Fibroblast of the aortic adventitia (primary cell): ENCODE measurements at places on chromosomes 3 and 15. TPM values are rescaled to one million over a fixed set of nuclear protein-coding genes. Genes with fewer than 3 reads are reported as not detected.

NR1I2 gene
- total RNA-seq, result 0.27 TPM in 1 of 2 replicates, not detected in the other

FES gene
- 19.0 and 23.1 TPM in 2 replicates for total RNA-seq

PIGZ gene
- total RNA-seq, result 1.9 and 19.2 TPM in 2 replicates

ANKDD1A gene
- total RNA-seq, result 2.9 and 5.1 TPM in 2 replicates

CD96 gene
- 0.09 TPM in 1 of 2 replicates, not detected in the other for total RNA-seq

DZIP1L gene
- total RNA-seq, result 28.3 and 38.2 TPM in 2 replicates

GPR171 gene
- not detected in 2 replicates for total RNA-seq

AMIGO3 gene
- total RNA-seq, result 0.27 and 0.65 TPM in 2 replicates

CDHR4 gene
- total RNA-seq, result 0.09 TPM in 1 of 2 replicates, not detected in the other

FHIT gene
- total RNA-seq, result 1.5 and 1.9 TPM in 2 replicates

SKIL gene
- total RNA-seq, result 25.3 and 60.7 TPM in 2 replicates

TMCO5A gene
- 0.49 TPM in 1 of 2 replicates, not detected in the other for total RNA-seq

CDC25A gene
- total RNA-seq, result 0.90 and 13.6 TPM in 2 replicates

SMCO1 gene
- total RNA-seq, result not detected in 2 replicates

FBXW12 gene
- 0.27 TPM in 1 of 2 replicates, not detected in the other for total RNA-seq

IL12A gene
- total RNA-seq, result 1.1 and 1.2 TPM in 2 replicates

EXD1 gene
- not detected in 2 replicates for total RNA-seq

GOLGA6D gene
- total RNA-seq, result not detected in 2 replicates

SUSD5 gene
- total RNA-seq, result 1.8 and 2.9 TPM in 2 replicates

FAM43A gene
- 12.7 and 14.1 TPM in 2 replicates for total RNA-seq

ANKRD63 gene
- not detected in 2 replicates for total RNA-seq

TGFBR2 gene
- total RNA-seq, result 119 and 393 TPM in 2 replicates

NEK10 gene
- total RNA-seq, result 13.1 and 27.1 TPM in 2 replicates

DPPA2 gene
- not detected in 2 replicates for total RNA-seq

KIF23 gene
- 4.0 and 48.6 TPM in 2 replicates for total RNA-seq

ABCC5 gene
- 21.2 and 24.2 TPM in 2 replicates for total RNA-seq

OIP5 gene
- 0.25 and 9.0 TPM in 2 replicates for total RNA-seq

PTX3 gene
- 175 and 216 TPM in 2 replicates for total RNA-seq

HRG gene
- not detected in 2 replicates for total RNA-seq

MUC20 gene
- total RNA-seq, result 0.63 and 4.5 TPM in 2 replicates

FOXB1 gene
- total RNA-seq, result not detected in 2 replicates

SLC38A3 gene
- total RNA-seq, result 0.27 TPM in 1 of 2 replicates, not detected in the other

LINGO1 gene
- not detected in 2 replicates for total RNA-seq

TAGLN3 gene
- not detected in 2 replicates for total RNA-seq

TMEM266 gene
- 0.09 TPM in 1 of 2 replicates, not detected in the other for total RNA-seq

PLAAT1 gene
- total RNA-seq, result 0.90 TPM in 1 of 2 replicates, not detected in the other

GRAMD2A gene
- total RNA-seq, result 0.33 and 0.63 TPM in 2 replicates

ACTR8 gene
- total RNA-seq, result 19.2 and 29.5 TPM in 2 replicates

ZNF35 gene
- total RNA-seq, result 10.1 and 12.9 TPM in 2 replicates
